ENCODE measurements at places on chromosomes 16 and 17. TPM values are rescaled to one million over a fixed set of nuclear protein-coding genes. Genes with fewer than 3 reads are reported as not detected.

The CES5A gene
- total RNA-seq, result not detected

The PLLP gene
- total RNA-seq, result 0.16 TPM

The MEIOB gene
- total RNA-seq, result not detected

The RCVRN gene
- not detected for total RNA-seq

The GAS2L2 gene
- total RNA-seq, result not detected

The TRAF4 gene
- 23.8 TPM for total RNA-seq

The XYLT1 gene
- 16.2 TPM for total RNA-seq

The OR1A1 gene
- total RNA-seq, result not detected

The SOX15 gene
- total RNA-seq, result 0.32 TPM

The CLDN7 gene
- total RNA-seq, result 4.2 TPM

The SAP30BP gene
- 52.6 TPM for total RNA-seq

The MMP2 gene
- total RNA-seq, result 1,068 TPM

The KRT32 gene
- not detected for total RNA-seq

The WNK4 gene
- total RNA-seq, result 0.09 TPM

The GRB2 gene
- 50.4 TPM for total RNA-seq
